Stimulated activated CD4-positive, alpha-beta T cell treated with anti-CD3 and anti-CD28 coated beads, Interleukin-1b, Interleukin-23, amount 100 ng/mL, for 1 hour (primary cell): ENCODE measurements at places on chromosomes 13 and 19.
A peak's percentile ranks its signal among the peaks of the same experiment; 100 is the strongest.

- no peak for DNase-seq
Observed at GRCh38 chr13:51342706-51343105, 3.2 kb downstream of the SERPINE3 start.

GRCh38 chr13:73230716-73231115 lies 171.9 kb downstream of the KLF5 start:
- no peak for DNase-seq

DNA sequence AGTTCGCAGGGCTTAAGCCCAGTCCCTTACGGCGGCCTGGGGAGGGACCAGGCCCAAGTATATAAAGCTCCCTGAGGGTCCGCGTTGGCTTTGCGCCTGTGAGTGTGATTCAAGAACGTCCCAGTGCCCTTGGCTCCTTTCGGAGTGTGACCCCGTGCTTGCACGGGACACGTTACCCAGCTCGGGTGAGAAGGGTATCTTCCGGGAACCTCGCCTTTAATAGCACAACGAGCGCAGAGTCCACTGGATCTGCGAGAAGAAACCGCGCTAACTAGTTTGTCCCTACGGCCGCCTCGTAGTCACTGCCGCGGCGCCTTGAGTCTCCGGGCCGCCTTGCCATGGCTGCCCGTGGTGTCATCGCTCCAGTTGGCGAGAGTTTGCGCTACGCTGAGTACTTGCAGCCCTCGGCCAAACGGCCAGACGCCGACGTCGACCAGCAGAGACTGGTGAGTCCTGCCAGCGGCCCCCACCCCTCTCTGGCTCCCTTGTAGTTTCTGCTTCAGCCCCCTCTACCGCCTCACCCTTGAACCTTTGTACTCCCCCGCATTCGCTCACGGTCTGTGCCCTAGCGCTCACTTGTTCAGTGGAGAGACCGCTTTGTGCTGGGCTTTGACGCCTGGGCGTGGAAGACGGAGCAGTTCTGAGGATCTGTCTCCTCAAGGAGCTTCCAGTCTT lies at the start of gene DNAJC15:
Gene DNAJC15, plus strand, starts transcription at position 298 of the 675 bp plus-strand sequence. Its CDS starts 41 bp downstream, at position 339.
- peak; percentile 56 for DNase-seq

- no peak for DNase-seq
Observed at GRCh38 chr13:113141601-113141970, 16.9 kb upstream of the PROZ start.

DNA sequence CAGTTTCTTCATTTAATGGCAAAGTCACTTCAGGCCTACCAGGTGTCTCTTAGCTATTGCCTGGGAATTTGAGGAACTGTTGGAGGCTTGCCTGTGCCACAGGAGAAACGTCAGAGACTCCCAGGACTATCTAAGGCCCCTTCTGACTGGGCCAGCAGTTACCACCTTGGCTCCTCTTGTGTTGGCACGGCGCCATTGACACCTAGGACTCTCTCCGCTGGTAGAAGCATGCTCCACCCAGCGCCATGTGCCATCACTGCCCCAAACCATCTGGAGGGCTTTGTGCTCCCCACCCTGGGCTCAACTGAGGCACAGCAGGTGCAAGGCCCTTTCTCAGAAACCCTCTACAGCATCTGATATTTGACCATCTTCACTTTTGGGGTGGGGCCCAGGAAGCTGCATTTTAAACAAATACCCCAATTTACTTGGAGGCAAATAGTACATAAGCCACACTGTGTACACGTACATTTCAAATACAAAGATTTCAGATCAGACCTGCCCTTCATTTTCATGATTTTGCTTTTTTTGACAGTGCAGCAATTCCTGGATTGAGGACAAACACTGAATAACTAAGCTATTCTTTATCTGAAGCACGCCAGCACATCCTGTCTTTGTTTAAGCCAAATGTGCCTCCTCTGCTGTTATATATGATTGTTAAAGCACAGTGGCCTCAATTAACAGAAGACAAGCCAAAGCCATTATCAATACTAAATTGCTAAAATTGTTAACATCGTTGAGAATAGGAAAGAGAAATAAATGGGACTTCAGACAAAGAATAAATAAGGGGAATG lies 59.9 kb upstream of the TPP2 start:
- DNase-seq, result no peak

DNA sequence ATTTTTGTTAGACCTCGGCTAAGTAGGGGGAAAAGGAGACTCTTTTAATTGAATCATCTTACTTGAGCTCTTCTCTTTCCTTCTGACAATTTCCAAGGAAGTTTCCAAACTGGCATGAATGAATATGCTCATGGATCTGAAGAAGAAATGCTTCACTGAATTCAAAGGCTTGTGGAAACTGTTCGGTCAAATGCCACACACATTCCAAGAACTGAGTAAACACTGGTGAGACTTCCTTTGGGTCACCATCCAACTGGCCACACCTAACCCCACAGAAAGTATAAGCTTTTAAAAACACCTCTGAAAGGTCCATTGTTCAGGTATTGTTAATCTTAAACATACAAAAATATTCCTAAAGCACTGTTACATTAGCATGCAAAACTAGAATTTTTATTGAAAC lies 33.6 kb downstream of the MTMR6 start:
- no peak for DNase-seq

GRCh38 chr19:55650602-55651230 lies 2.7 kb downstream of the CCDC106 start:
- DNase-seq, result no peak

DNA sequence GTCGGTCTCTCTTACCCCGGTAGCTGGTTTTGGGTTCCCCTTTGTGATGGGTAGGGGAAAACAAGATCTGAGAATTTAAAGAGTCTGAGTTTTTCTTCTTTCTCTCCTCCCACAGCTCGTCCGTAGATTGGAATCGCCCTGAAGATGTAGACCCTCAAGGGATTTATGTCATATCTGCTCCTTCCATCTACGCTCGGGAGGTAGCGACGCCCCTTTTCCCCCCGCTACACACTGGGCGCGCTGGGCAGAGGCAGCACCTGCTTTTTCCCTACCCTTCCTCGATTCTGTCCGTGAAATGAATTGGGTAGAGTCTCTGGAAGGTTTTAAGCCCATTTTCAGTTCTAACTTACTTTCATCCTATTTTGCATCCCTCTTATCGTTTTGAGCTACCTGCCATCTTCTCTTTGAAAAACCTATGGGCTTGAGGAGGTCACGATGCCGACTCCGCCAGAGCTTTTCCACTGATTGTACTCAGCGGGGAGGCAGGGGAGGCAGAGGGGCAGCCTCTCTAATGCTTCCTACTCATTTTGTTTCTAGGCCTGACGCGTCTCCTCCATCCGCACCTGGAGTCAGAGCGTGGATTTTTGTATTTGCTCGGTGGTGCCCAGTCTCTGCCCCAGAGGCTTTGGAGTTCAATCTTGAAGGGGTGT lies 7.1 kb upstream of the SELENOV start:
- no peak for DNase-seq

GRCh38 chr13:68099631-68100030 lies 869.5 kb upstream of the PCDH9 start:
- DNase-seq, result no peak

DNA sequence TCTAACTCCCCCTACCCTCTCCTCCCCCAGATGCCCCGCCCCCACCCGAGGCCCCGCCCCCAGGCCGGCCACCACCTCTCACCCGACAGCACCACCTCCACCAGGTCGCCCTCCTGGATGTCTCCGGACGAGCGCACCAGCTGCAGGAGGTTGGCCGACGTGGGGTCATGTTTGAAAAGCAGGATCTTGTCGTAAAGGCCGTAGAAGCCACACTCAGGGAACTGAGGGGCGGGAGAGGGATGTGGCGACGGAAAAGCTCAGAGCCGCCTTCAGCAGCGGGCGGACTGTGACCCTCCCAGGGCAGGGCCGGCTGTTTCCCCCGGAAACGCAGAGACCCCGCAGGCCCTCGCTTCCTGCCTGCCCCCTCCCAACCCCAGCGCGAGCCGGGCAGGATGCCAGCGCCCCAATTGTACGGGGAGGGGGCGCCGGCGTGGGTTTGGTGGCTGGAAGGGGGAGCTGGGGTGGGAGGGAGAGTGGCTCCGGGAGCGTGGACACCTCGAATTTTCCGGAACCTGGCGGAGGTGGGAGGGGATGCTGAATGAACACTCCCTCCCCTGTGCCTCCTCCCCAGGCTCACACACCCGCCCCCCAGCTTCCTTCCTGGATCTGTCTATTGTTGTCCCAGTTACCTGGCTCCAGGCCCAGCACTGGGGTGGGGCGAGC lies 3.0 kb downstream of the PRKD2 start:
- peak; percentile 53 for DNase-seq

DNA sequence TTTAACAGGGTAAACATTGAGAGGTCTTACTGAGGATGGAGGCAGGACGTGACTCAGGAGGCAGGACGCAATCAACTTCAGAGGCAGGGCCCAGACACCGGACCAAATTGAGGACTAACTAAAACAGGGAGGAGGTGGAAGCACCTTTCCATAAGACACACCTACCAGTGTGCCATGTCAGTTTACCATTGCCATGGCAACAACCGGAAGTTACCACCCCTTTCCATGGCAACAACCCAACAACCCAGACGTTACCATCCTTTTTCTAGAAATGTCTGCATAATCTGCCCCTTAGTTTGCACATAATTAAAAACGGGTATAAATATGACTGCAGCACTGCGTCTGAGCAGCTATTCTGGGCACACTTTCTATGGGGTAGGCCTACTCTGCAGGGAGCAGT lies 53.5 kb upstream of the SOX21 start:
- DNase-seq, result no peak

- DNase-seq, result no peak
Observed at GRCh38 chr13:113620036-113620796, 35.7 kb downstream of the TFDP1 start.

DNA sequence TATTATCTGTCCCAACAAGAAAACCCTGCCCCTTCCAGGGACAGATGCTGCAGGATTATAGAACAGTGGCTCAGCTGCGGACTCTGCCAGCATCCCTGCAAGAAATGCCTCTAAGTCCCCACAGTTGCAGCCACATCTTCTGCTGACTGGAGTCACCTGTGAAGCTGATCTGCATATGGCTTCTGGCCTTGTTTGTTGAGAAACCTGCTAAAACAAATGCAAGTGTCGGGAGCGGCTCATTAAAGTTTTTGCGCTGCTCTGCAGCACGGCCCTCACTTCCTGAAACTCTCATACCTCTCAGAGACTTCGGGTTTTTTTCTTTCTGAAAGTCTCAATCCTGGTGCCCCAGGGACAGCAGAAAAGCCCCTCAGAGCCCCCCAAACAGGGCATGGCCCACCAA lies 725.0 kb downstream of the UQCRFS1 start:
- no peak for DNase-seq

- DNase-seq, result no peak
Observed at GRCh38 chr19:13961826-13962698, 9.8 kb downstream of the DCAF15 start.

DNA sequence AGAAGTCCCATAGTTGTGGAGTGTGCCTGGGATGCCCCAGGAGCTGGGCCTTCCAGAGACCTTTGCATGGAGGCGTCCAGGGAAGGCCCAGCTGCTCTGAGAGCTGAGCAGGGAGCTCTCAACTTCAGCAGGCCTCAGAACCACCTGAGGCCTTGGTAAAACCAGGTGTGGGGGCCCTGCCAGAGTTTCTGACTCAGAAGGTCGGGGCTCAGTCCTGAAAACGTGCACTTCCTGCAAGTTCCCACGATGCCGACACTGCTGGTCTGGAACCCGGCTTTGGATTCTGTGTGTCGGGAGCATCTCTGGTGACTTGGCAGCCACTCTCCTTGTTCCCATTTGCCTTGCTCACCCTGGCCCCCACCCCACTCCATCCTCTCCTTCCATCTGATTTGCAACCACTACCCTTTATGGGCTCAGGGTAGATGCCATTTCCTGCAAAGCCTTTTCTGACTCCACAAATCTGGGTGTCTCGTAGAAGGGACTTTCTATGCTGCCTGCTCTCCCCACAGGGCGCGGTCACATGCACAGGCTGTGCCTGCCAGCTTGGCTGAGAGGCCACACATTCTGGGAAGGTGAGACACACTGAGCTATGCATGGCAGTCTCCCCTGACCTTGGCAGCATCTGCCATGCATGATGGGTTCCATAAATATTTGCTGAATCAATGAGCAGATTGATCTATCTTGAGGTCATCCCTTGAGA lies 244.7 kb downstream of the COL4A1 start:
- no peak for DNase-seq

DNA sequence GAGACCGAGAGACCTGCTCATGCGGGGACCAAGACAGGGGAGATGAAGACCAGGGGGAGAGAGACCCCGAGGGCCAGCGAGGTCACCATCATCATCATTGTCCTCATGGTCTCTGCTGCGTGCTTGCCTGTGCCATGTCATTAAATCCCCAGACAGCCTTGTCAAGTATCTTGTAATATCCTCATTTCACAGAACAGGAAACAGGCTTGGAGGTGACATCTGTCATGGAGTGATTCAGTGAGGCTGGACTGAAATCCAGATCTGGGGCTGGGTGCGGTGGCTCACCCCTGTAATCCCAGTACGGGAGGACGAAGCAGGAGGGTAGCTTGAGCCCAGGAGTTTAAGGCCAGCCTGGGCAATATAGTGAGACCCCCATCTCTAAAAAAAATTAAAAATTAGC lies 5.9 kb upstream of the NANOS2 start:
- no peak for DNase-seq
